Mucosa of descending colon (tissue), 3 donors: ENCODE measurements at places on chromosomes 4 and X. TPM values are rescaled to one million over a fixed set of nuclear protein-coding genes. Genes with fewer than 3 reads are reported as not detected.

Gene NCAPG
- total RNA-seq = 3.0 TPM

- no peak for DNase-seq
Measured at GRCh38 chr4:169351872-169352271, 81.1 kb upstream of the SH3RF1 start.

DNA sequence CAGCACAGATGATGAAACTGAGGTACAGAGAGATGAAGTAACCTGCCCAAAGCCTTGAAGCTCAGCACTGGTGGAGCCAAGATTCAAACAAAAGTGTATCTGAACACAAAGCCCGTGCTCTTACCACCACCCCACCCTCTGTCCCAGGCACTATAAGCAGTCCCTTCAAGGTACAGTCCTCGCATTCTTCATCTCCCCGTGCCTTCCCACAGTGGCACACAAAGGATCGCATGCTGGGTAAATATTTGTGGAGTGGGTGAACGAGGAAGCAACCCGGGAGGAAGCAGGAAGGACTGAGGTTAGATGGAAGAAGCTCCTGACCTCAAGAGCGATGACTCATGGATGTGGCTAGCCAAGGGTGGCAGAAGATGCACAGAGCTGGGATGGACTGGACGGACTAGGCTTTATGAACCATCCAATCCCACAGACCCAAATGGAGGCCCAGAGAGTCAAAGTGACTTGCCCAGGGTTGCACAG is 18.4 kb downstream of the IQSEC2 start:
- DNase-seq = no peak

GRCh38 chr4:27098034-27098433 is 237.4 kb downstream of the STIM2 start:
- DNase-seq = no peak

Gene LDB2
- 9.3 TPM for total RNA-seq

DNA sequence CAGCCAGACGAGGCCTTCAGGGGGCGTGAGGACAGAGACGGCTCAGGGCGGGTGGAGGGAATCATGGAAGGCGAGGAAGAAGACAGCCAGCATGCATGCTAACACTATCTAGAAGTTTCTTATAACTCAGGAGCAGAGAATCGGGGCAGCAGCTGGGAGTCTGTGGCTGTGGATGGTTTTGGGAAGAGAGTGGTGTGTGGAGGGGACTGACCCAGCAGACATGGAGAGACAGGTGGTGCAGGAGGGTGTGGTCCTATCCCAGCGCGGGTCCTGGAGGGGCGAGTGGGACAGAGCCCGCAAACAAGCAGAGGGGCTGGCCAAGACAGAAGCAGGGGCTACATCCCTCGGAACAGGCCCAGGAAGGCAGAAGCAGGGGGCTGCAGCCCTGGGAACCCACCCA is 192.1 kb downstream of the AFAP1 start:
- DNase-seq = no peak

Gene CENPVL1
- total RNA-seq = not detected

Gene COQ2
- 12.5 TPM for total RNA-seq
